ENCODE measurements at places on chromosomes 13 and 19.

DNA sequence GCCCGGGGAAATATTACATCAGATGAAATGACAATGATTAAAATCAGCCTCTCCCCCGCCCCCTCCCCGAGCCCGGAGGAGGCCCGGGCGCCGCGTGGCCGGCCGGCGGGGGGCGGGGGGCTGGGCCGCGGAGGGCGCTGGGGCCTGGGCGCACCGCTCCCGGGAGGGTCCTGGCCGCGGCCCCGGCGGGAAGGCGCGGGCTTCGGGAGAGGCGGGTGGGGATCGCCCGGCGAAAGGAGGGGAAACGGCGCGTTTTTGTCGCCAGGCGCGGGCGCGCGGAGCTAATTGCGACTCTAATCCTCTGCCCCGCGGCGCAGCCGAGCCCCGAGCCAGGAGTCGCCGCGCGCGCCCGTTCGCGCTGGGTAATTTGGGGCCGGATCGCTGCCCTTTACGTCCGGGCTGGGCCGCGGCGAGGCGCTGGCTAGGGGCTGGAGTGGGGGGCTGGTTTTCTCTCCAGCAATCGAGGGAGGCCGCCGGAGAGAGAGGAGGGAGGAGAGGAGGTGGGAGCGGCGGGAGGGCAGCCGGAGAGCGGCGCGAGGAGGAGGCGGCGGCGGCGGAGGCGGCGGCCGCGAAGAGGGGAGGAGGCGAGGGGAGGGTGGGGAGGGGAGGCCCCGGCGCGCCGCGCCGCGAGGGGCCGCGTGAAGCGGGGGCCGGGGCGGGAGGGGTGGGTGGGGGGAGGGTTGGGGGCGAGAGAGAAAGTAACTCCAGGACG lies at the start of gene KCTD15:
Gene KCTD15, plus strand, starts transcription at position 707 of the 712 bp plus-strand sequence. CDS start 3,585 bp downstream, outside the sequence.
- peak; percentile 73 for DNase-seq

- no peak for DNase-seq
Measured at GRCh38 chr13:52984881-52985363, 43.7 kb upstream of the OLFM4 start.

DNA sequence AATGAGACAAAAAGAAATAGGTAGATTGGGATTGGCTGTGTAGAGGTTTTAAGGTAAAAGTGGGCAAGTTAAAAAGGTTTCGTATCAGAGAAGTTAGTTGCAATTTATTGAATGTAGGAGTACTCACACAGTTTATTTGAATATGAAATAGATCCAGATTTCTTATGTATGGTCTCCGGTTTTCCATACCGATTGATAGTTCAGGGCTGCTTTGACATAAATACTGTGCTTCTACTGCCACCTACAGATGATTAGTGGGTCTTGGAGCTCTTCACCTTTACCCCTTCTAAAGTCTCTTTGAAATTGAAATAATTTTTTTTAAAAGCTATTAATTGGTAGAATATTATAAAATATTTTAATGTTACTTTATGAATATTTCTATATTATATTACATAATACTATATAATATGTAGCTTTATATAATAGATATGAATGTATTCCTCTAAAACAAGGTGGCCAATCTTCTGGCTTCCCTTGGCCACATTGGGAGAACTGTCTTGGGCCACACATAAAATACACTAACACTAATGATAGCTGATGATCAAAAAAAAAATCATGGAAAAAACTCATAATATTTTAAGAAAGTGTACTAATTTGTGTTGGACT lies 7.7 kb upstream of the GPR18 start:
- DNase-seq = no peak

DNA sequence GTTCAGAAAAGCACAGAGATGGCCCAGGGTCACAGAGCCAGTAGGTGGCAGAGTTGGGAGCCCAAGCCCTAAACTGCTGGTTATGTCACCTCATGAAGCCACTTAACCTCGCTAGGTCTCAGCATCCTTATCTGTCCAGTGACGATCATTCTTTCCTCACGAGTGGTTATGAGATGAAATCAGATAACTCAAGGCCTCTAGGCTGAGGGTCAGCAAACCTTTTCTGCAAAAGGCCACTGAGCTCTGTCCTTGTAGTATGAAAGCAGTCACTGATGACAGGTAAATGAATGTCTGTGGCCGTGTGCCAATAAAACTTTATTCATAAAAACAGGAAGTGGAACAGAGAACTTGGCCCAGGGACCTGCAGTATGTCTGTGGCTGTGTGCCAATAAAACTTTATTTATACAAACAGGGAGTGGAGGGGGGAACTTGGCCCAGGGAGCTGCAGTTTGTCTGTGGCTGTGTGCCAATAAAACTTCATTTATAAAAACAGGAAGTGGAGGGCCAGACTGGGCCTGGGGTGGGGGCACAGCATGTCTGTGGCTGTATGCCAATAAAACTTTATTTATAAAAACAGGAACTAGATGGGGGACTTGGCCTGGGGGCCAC lies 71.2 kb downstream of the GNG7 start:
- no peak for DNase-seq

DNA sequence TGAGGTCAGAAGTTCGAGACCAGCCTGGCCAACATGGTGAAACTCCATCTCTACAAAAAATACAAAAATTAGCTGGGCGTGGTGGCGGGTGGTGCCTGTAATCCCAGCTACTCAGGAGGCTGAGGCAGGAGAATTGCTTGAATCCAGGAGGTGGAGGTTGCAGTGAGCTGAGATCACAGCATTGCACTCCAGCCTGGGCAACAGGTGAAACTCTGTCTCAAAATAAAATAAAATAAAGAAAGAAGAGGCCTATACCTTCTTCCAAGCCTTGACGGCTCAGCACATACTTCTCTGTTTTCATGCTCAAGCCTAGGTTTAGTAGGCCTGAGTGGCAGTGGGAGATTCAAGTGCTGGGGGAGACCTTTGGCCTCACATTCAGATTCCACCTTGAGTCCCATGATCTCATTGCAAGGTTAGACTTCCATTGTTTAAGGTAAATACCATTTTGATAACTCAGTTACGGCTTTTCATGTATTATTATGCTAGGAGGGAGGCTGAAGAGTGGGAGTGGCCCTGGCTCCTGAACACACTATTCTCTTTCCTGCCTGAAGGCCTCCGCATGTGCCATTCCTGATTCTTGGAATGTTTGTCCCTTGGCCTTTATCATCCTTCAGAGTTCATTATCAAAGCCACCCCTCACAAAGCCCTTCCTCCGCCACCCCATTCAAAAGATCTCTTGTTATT lies 1.6 kb upstream of the SPINT2 start:
- DNase-seq = no peak

GRCh38 chr19:46660008-46660517 lies 919 bp downstream of the DACT3 start:
- DNase-seq = no peak

DNA sequence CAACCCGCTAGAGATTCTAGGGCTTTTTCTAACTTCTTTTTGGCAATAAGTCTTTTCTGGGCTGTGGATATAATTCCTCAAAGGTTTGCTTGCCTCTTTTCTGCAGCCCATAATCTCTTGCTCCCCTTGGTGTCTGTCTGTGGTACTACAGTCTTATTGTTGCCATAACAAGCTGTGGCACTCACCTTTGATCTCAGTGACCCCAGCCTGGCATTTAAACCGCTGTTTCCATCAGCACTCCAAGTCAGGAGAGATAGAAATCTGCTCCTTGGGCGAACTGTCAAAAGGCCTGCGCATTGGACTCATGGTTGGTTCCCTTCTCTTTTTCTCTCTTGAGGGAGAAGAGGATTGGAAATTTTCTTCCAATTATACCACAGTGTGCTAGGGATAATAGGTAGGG lies 14.5 kb upstream of the MPHOSPH8 start:
- DNase-seq = no peak

- no peak for DNase-seq
Measured at GRCh38 chr13:75236774-75237173, 245.2 kb downstream of the TBC1D4 start.

DNA sequence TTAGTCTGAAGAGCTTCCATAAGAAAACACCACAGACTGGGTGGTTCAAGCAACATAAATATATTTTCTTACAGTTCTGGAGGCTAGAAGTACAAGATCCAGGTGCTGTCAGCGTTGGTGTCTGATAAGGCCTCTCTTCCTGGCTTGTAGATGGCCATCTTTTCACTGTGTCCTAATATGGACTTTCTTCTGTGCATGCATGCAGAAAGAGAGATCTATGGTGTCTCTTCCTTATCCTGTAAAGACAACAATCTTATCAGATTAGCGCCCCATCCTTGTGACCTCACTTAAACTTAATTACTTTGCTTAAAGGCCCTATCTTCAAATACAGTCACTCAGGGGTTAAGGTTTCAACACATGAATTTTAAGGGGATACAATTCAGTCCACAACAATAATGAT lies 14.1 kb upstream of the NDFIP2 start:
- no peak for DNase-seq

DNA sequence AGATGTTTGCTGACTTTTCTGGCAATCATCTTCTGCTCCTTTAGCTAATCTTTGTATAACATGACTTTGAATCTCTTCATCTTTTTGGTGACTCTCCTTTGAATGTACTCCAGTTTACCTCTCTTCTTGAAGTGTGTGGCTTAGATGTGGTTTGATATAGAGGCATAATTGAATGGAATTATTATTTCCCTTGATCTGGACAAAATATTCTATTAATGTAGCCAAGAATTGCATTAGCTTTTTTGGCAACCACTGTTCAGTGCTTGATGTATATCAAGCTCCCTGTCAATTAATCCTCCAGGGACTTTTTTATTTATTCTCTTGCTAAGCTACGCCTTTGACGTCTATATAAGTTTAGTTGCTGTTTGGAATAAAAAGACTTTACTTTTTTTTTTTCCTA lies 490.8 kb downstream of the PCDH20 start:
- no peak for DNase-seq

DNA sequence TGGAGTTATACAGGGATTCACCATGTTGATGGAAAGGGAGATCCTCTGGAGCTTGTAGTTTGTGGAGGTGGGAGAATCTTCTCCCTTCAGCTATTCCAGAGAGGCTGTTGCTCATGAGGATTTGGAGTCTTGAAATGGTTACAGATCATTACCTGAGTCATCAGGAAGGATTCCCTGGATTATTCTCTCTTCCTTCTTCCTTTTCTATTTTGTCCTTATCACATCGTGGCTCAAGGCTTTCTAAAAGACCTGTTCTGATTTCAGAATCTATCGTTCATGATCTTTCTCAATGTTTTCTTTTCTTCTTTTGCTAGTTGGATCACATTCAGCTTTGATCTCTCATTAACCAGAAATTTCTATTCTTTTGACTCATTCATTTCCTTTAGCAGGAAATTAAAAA lies 196.0 kb downstream of the KLF5 start:
- DNase-seq = no peak

DNA sequence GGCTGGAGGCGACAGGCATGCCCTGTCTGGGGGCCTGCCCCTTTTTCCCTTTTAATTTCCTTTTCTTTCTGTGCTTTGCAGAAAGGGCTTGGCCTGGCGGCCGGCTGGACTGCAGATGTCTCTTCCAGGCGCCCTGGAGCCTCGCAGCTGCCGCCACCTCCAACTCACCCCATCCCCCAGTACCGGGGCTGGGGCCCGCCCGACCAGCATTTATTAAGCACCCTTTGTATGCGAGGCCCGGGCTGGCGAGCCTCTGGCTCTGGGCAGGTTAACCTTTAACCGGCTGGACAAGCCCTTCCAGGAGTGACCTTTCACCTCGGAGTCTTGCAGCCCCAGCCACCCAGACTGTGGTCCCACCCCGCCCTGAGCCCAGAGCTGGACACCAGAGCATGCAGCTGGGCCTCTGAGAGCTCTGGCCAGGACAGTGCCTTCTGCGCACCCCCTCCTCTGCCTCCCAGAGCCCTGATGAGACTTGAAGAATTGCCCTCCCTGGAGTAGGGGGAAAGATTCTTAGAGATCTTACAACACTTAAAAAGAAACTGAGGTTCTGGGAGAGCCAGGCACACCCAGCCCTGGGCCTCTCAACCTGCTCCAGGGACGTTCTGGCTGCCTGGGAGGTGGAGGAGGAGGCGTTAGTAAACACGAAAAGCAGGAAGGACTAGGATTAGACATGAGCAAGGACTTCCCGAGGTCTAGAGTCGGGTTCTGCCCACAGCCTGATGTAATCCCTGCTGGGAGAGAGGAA lies 1.1 kb upstream of the NR2F6 start:
- DNase-seq = no peak

GRCh38 chr13:93345770-93346169 lies 119.2 kb downstream of the GPC6 start:
- DNase-seq = no peak

DNA sequence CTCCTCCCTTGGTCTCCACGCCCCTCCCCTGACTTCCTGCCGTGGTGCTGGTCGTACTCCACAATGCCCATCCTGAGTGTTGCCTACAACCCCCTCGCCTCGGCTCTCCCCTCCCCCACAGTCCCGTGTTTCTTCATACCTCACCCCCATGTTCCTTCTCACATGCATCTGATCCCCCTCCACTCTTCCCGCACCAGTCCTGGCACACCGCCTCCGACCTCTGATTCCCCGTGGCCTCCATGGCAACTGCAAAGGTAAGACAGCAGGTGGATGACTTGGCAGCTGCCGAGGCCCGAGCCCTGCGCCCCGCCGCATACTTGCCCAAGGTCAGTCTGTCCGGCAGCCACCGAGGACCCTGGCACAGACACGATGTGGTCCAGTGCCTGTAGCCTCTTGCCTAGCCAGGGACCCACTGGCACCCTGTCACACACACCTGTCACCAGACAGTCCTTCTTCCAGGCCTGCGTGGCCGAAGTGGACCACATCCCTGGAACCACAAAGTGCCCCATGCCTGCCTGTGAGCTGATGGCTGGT lies 16.1 kb upstream of the SDHAF1 start:
- no peak for DNase-seq

DNA sequence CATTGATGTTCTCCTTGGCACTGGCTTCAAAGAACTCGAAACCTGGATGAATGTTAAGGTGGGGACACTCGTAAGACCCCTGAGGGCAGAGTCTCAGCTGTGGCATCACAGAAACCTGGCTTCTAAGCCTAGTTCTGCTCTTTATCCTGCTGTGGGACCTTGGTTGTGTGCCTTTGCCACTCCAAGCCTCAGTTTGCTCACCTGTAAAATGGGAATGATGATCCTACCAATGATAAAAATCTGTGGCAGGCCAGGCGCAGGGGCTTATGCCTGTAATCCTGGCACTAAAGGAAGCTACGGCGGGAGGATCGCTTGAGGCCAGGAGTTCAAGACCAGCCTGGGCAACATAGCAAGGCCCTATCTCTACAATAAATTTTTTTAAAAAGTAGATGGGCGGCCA lies 13.9 kb downstream of the RAB3D start:
- DNase-seq = no peak

DNA sequence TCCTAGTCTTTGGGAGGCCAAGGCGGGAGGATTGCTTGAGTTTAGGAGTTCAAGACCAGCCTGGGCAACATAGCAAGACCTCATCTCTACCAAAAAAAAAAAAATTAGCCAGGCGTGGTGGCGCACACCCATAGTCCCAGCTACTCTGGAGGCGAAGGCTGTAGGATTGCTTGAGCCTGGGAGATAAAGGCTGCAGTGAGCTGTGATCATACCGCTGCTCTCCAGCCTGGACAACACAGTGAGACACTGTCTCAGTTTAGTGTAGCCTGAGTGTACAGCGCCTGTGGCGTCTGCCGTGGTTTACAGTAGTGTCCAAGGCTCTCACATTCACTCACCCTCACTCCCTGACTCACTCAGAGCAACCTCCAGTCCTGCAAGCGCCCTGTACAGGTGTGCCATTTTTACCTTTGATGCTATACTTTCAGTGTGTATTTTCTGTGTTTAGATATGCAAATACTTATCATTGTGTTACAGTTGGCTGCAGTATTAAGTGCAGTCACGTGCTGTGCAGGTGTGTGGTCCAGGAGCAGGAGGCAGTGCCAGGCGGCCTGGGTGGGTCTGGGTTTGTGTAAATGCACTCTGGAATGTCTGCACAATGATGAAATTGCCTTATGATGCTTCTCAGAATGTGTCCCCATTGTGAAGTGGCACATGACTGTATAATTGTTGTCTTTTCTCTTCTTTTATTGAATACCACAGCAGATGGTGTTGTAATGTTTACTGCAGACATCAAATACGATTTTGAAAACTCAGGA lies 36.1 kb upstream of the DCUN1D2 start:
- DNase-seq = no peak

All from NCI-H1930 (cell line).